Stimulated activated CD8-positive, alpha-beta memory T cell treated with anti-CD3 and anti-CD28 coated beads, Interleukin-12 subunit alpha, Interleukin-12 subunit beta, amount 100 ng/mL, for 4 hours (primary cell): ENCODE measurements at places on chromosomes 3 and 15.

DNA sequence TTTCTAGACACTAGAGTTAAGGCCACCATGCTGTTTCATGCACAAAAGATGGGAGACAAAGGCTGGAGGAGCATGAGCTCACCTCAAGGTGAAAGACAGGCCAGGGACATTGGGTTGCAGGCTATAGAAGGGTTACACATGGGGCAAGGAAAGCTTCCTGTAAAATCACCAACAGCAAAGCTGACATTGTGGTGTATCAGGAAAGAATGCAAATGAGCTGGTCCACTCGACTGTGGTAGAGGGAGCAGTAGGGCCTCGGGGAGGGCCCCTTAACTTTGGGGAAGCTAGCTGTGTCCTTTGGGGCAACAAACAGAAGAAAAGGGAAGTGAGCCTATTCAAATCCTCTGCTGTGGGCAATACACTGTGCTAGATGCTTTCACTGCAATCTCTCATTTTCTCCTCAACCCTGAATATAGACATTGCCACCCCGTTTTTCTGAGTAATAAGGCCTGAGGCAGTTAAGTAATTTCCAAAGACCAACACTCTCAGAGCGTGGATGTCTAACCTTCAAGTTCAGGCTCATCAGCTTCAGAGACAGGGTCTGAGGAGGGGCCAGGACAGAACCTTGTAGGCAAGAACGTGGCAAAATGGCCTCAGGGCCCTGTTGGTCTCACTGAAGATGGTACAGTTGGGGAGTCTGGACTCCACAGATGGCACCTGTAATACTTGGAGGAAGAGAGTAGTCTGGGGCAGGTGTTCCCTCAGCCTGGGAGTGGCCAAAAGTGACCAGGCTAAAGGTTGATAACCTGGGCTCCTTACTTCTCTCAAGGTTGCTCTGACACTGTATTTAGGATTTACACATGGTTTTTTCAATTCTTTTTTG is 24.1 kb downstream of the CX3CR1 start:
- no peak for DNase-seq

DNA sequence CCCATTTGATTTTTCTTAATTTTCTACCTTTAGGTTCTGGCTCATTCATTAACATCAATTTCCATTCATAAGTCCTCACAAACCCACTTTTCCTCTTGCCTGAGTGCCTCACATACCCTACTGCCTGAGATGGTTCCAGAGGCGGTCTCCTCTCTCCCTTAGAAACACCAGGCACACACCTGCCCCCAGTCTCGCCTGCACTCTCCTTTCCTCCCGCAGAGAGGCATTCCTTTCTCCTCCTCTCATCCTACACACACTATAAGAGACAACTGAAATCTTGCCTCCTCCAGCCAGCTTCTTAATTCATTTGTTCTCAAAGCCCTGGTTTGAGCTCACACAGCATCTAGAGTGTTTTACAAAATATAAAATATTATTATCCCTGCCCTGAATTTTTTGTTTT is 27.5 kb downstream of the TF start:
- no peak for DNase-seq

DNA sequence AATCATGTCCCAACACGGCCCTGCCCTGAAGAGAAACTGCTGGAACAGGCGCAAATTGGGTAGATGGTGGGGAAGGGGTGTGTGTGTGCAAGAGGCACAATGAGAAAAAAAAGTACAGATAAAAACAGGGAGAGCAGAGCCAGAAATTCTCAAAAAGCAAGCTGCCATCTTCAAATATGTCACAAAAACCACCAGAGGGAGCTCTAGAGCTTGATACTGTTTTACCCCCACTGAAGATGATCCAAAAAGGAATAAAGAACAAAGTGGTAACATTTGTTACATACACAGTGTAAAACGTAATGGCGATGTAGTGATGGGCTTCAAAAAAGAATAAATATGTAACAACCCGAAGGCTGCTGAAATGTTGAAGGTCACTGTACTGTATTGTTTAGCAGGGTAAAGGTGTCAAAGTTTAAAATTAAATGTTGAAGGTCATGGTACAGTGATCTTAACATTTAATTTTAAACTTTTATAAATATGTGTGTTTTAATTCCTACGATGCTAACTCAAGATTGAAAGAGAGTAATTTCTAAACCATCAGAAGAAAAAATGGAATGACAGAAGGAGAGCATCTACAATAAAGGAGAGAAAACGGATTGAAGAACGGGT is 6.0 kb downstream of the SNRPA1 start:
- no peak for DNase-seq

- no peak for DNase-seq
Observed at GRCh38 chr3:155791190-155791589, 14.9 kb downstream of the C3orf33 start.

GRCh38 chr15:32641517-32642059 is at the start of gene SCG5:
TSS of gene SCG5 (plus strand) at chr15:32641710. CDS start at chr15:32643593, 1,883 bp downstream.
- DNase-seq, result no peak
